ENCODE measurements at places on chromosomes 12 and 14.
A peak's percentile ranks its signal among the peaks of the same experiment; 100 is the strongest.

DNA sequence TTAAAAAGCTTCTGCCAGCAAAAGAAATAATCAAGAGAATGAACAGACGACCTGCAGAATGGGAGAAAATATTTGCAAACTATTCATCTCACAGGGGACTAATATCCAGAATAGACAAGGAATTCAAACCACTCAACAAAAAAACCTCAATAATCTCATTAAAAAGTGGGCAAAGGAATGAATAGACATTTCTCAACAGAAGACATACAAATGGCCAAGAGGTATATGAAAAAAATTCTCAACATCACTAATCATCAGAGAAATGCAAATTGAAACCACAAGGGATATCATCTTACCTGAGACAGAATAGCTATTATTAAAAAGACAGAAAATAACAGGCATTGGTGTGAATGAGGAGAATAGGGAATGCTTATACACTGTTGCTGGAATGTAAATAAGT is 270.0 kb downstream of the DACT1 start:
- no peak for DNase-seq

- no peak for DNase-seq
These were observed 380.5 kb downstream of the EMP1 start for GRCh38 chr12:13576935-13577500.

DNA sequence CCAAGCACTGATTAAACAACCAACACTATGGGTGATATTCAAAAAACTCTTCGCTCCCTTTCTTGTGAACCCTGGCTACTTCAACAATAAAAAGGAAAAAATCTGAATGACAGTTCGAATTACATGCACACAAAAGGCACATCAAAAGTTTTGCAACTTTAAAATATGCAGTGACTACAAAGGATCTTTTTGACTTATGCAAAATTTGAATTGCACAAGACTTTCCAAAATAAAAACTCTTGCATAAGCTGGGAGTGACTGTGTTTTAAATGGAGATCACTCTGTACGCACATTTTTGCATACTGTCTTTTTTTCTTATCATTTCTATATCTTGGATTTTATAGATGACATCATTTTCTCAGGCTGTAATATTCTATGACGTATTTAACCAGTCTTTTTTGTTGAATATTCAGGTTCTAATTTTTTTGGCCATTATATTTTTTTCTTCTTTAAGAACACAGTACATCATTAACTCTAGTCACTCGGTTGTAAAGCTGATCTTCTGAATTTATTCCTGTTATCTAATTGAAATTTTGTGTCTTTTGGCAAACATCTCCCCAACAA is 667.6 kb upstream of the TBX3 start:
- no peak for DNase-seq

DNA sequence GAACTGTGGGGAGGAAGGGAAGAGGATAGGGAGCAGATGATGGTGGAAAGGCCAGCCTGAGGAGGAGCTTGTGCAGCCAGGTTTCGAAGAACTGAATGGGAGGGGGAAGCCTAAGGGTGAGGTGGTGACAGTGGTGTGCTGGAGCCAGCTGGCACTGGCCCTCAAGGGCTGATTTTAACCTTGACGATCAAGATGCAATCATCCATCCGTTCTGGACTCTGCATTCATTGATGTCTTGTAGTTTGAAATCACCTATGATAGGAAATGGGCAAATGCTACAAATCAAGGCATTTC is 2.8 kb upstream of the ATG101 start:
- no peak for DNase-seq

- no peak for DNase-seq
These were observed 13.1 kb upstream of the CHD4 start for GRCh38 chr12:6620137-6620884.

GRCh38 chr14:20274062-20274461 is 31.7 kb downstream of the TTC5 start:
- no peak for DNase-seq

GRCh38 chr12:28378736-28379135 is 188.5 kb downstream of the CCDC91 start:
- DNase-seq: no peak

DNA sequence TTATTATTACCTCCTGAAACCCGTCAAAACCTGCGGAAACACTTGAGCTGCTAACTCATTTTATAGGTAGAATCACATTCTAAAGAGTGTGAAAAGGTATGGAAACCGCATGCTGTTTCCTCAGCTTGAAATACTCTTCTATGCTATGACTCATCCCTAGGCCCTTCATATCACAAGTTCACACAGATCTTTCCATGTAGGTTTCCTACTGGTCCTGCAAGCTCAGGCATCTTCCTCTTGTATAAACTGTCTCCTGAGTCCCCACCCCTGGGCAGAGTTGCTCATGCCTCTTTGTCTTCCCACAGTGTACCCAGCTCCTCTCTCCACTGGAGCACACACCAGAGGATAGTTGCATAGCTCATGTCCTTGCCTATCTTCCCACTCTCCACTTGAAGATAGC is 84.7 kb downstream of the CMAS start:
- DNase-seq: no peak

GRCh38 chr12:67068761-67069450 is 200.3 kb upstream of the CAND1 start:
- DNase-seq: no peak

- DNase-seq: no peak
These were observed 15.8 kb upstream of the DTX1 start for GRCh38 chr12:113040722-113041171.

DNA sequence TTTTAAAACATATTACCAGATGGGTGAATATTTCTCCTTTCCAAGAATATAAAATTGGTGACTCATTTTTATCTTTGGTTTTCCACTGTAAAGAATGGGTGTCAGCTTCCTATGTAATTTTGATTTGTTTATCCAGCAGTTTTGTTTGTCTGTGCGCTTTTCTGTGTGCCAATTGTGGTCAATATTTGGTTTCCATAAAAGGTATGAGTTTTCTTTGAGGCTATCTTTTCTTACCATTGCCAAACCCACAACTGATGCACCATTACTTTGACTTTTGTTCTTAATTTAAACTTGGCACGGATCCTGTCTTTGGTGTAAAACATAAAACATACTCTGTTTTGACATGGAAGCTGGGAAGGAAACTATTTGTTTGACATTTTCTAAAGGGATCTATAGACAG is 78.8 kb upstream of the NAV3 start:
- DNase-seq: no peak

DNA sequence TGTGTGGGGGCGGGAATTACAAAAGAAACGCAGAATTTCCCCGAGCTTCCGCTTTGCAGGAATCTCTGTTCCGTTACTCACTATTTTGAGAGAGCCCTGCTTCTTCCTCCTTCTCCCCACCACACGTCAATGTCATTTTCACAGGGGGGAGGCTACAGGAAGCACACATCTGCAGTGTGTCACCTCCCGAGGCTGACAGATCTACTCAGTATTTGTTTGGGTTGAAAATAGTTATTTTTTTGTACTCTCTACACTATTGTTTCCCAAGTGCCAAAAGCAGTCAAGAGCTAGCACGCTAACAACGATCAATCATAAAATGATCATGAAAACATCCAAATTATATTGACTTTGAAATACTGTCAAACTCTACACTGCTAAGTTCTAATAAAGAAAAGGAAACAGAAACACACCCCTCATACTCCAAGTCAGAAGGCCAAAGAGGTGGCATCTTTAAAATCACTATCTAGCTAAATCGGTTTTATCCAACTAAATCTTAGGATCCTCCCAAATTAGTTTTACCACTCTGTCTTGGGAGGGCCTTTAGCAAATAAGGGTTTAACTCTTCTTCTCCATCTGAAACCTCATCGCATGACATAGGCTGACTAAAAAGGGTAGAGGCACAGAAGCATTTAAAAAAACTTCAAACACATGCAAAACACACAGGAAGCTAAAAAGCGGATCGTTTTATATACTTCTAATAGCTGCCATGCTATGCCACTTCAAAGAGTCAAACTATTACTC is 51.8 kb downstream of the FOXN3 start:
- no peak for DNase-seq

DNA sequence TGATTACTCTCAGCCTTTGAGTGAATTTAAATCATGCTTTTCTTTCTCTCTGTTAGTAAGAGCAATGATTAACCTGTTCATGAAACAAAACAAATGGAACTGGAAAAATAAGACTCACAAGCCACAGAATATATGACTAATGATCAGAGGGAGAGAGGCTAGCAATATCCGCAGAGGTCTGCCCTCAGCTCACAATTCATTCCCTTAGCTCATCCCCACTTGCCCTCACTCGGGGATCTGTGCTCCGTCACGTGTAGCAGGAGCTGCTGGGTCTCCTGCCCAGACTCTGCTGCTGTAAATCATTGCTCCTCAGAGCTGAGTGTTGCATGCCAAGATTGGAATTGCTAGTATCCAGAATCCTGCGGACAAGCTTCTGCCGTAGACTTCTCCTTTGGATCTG is 53.1 kb upstream of the GNG2 start:
- DNase-seq: no peak

- no peak for DNase-seq
These were observed 112.5 kb upstream of the FLRT2 start for GRCh38 chr14:85417396-85417795.

- no peak for DNase-seq
These were observed 43.4 kb downstream of the PSMA6 start for GRCh38 chr14:35335388-35336092.

DNA sequence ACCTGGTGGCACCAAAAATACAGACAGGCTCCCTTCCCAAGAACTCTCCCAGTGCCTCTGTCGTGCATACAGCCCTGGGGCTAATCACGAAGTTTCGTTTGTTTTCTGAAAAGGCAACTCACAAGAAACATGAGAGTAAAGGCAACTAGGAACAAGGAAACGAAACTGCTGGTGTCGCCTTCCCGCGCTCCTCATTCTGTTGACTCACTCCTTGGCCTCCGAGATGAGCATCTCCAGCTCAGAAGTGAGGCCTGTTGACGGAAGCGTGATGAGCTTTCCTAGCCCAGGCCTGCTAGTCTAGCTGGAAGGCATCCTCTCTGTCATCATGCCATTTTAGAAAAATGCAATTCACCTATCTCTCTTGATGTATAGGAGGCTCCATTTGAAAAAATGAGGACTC is 50.5 kb downstream of the TTC9 start:
- no peak for DNase-seq

- no peak for DNase-seq
These were observed 114.4 kb downstream of the SCN8A start for GRCh38 chr12:51705450-51705849.

DNA sequence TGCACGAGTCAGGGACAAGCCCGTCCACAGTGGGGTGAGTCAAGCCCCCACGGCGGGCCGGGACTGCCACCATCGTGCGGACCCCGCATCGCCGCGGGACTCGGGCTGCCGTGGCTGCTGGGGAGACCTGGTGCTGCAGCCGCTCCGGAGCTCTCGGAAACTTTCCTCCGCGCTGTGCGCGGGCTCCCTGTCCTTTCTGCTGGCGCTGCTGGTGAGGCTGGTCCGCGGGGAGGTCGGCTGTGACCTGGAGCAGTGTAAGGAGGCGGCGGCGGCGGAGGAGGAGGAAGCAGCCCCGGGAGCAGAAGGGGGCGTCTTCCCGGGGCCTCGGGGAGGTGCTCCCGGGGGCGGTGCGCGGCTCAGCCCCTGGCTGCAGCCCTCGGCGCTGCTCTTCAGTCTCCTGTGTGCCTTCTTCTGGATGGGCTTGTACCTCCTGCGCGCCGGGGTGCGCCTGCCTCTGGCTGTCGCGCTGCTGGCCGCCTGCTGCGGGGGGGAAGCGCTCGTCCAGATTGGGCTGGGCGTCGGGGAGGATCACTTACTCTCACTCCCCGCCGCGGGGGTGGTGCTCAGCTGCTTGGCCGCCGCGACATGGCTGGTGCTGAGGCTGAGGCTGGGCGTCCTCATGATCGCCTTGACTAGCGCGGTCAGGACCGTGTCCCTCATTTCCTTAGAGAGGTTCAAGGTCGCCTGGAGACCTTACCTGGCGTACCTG is 1.1 kb downstream of the PDE3A start:
- no peak for DNase-seq

DNA sequence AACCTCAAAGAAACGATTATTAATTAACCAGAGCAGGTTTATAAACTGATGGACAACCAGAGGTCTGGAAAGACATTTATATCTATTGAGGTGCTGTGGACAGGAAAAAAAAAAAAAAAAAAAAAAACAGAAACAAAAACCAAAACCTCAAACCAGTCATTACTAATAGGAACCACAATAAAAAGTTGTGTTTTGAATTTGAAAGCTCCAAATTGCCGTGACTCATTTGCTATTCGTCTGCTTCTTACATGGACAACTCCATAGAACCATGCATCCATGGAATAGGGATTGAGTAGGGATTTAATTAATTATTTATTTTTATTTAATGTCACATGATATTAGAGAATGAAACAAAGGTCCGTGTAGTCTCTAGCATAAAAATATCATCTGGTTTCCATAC is 134.1 kb upstream of the SSTR1 start:
- DNase-seq: no peak

GRCh38 chr14:67837011-67837624 is 17.5 kb downstream of the RAD51B start:
- peak; percentile 41 for DNase-seq

DNA sequence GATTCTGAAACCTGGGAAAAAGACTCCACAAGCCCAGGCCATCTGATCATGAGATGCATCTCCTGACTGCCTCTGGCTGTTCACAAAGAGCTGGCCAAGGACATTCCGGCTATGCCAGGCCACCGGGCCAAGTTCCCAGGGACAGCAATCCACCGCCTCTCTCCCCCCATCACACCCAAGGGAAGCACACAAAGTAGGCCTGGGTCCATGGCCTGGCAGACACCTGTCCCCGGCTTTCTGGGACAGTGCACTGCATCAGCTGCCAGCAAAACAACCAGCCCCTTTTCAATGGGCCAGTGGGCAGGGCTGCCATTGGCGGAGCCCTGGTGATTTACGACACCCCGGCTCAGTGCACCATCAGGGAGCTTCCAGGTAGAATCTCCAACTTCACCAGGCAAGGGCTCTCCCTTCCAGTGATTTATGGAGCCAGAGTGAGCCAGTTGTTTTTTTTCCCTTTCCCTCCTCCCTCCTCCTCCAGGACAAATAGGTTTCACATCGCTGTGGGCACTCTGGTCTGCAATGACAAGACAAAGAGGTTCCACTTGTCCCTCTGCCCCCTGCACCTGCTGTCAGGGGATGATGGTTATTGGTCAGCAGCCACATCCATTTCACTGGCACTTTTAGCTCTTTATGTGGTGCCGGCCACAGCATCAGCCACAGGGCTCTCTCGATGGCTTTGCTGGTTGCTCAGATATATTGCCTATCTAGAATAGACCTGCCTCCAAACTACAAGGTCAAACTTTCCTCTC is 149.6 kb downstream of the SLC38A6 start:
- DNase-seq: no peak

DNA sequence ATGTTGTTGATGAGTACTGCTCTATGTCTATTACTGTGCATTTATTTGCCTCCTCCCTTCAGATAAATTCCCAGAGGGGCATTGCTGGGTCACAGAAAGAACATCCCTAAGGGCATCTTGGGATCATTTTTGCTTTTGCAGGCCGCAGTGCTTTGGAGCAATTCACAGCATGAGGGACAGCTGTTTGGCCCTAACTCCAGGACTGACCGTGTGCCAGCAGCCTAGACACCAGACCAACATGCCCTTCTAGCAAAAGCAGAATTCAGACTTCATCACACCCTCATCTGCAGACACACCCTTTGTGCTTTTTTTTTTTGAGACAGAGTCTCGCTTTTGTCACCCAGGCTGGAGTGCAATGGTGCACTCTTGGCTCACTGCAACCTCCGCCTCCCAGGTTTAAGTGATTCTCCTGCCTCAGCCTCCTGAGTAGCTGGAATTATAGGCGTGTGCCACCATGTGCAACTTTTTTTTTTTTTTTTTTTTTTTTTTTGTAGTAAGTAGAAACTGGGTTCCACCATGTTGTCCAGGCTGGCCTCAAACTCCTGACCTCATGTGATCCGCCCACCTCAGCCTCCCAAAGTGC is 31.0 kb downstream of the RNF34 start:
- no peak for DNase-seq

- DNase-seq: no peak
These were observed 120.4 kb upstream of the CNOT2 start for GRCh38 chr12:70122804-70123203.

Data from DMS 273 treated with DMSO at 0.1 percent for 48 hours (cell line).